ENCODE measurements at places on chromosomes 1 and 21.
A peak's percentile ranks its signal among the peaks of the same experiment; 100 is the strongest.

- no peak for DNase-seq
Observed at GRCh38 chr1:65458730-65459396, 38.4 kb downstream of the LEPR start.

DNA sequence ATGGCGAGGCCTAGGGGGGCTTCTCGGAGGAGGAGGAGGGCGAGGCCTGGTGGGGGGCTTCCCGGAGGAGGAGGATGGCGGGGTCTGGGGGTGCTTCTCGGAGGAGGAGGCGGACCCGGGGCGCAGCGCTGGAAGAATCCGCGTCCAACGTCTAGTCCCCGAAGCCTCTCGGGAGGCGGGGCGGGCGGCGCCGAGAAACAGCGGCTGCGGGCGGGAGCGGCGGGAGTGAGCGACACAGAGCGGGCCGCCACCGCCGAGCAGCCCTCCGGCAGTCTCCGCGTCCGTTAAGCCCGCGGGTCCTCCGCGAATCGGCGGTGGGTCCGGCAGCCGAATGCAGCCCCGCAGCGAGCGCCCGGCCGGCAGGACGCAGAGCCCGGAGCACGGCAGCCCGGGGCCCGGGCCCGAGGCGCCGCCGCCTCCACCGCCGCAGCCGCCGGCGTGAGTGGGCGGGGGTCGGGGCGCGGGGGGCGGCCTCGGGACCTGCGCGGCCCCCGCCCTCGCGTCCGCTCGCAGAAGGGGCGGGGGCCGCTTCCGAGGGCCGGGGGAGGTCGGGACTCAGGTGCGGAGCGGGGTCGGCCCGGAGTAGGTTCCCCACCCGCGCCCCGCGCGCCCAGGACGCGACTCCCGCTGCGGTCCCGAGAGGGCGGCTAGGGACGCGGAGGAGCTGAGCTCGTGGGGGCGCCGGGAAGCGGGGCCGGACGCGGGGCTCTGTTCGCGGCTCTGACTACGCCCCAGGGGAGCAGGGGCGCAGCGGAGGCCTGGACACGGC lies at the start of gene KLHL17:
Gene KLHL17, plus strand, starts transcription at position 222 of the 769 bp plus-strand sequence. Its CDS starts 110 bp downstream, at position 332.
- peak; percentile 24 for DNase-seq

GRCh38 chr21:38170283-38170682 lies 86.5 kb upstream of the KCNJ15 start:
- no peak for DNase-seq

DNA sequence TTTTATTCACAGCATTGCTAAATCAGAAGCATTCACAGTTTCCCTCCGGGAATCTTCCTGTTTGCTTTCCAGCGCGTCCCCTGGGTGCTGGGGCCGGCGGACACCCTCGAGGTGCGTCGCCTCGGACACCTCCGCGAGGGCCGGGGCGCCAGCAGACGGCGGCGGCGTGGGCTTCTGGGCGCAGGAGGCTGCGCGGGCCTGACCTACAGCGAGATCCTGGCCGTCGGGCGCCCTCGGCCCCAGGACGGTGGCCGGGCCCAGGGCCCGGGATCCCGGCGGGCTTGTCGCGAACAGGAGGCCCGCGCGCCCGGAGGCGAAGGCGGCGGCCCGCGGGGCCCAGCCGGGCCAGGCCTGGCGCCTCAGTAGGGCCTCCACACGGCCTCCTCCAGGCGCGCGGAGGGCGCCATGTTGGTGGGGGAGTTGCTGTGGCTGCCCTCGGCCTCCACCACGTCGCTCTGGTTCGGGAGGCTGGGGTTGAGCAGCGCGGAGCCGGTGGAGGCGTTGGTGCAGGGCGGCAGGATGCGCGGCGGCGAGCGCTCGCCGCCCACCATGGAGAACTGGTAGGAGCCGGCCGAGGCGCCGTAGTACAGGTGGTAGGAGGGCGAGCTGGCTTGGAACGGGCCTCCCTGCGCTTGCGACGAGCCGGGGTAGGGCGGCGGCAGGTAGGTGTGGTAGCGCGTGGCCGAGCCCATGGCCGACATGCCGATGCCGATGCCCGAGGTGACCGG lies 123.1 kb downstream of the CLIC6 start:
- DNase-seq = no peak

- peak; percentile 79 for DNase-seq
Observed at GRCh38 chr1:173669491-173669941, at the start of gene ANKRD45. Gene ANKRD45, minus strand, starts transcription at chr1:173669851. Its CDS starts 10,433 bp downstream, at chr1:173659418.

- peak; percentile 69 for DNase-seq
Observed at GRCh38 chr1:154951901-154952657, 3.8 kb downstream of the PBXIP1 start.

DNA sequence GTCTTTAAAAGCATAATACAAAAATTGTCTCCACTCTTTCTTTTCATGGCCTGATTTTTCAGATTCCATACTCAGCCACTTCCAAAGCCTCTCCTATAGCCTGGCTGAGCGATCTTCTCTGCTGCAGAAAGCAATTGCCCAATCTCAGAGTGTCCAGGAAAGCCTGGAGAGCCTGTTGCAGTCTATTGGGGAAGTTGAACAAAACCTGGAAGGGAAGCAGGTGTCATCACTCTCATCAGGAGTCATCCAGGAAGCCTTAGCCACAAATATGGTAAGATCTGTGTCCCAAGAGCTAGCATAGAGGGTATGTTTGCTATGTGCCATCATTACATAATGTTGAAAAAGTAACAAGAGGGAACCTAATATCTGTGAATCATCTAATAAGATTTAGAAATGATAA lies 130.7 kb upstream of the BMP8A start:
- no peak for DNase-seq

GRCh38 chr1:214029796-214030195 lies 42.0 kb downstream of the PROX1 start:
- DNase-seq = no peak

DNA sequence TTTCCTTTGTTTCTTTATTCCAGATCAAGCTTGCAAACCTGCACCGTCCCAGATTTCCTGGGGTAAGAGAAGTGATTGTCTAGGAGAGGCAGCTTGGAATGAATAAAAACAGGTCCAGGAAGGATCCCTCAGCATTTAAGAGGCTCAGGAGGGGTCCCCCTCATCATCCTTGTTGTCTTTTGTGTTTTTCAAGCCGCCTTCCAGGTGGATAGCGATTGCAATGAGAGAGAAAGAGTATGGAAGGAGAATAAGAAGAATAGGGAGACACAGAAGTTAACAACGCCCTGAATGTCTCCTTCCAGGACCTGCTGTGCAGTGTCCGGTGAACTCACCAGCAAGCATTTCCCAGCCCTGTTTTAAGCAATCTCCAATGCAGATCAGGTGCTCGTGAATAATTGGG lies 8.5 kb downstream of the ERG start:
- DNase-seq = no peak

GRCh38 chr1:34538481-34538880 lies 216.4 kb upstream of the GJB5 start:
- DNase-seq = no peak

GRCh38 chr1:27726173-27727044 lies 648 bp downstream of the FAM76A start:
- peak; percentile 22 for DNase-seq

DNA sequence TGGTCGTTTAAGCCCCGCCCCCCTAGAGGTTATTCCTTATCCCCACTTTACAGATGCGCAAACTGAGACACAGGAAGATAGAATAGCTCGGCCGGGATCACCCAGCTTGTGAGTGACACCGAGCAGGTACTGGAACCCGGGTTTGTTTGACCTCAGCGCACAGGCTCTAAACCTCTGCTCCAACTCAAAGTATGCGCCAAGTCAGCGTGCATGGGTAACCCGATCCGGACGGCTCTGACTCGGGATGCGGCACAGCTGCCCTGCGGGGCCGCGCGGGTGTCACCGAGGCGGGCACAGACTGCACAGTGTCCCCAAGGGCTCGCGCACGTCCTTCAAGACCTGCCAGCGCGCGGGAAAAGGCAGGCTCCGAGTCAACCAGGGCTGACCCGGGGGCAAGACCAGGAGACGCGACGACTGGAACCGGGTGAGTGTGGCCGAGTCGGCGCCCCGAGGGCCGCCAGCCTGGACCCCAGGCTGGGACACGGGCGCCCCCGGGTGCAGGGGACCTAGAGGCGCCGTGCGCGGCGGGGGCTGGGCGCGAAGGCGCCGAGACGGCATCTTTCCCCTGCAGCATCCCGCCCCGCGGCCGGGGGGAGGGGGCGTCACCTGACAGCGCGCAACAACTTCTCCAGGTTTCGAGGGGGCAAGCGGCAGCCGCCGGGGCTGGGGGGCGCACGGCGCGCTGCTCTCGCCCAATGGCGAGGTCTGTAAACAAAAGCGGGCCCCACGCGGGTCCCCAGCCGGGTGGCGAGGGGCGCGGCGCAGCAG lies 101.9 kb upstream of the SOD1 start:
- no peak for DNase-seq

GRCh38 chr1:206790502-206791250 lies 18.4 kb upstream of the IL10 start:
- DNase-seq = no peak

GRCh38 chr1:221778535-221779142 lies 36.8 kb upstream of the DUSP10 start:
- no peak for DNase-seq

DNA sequence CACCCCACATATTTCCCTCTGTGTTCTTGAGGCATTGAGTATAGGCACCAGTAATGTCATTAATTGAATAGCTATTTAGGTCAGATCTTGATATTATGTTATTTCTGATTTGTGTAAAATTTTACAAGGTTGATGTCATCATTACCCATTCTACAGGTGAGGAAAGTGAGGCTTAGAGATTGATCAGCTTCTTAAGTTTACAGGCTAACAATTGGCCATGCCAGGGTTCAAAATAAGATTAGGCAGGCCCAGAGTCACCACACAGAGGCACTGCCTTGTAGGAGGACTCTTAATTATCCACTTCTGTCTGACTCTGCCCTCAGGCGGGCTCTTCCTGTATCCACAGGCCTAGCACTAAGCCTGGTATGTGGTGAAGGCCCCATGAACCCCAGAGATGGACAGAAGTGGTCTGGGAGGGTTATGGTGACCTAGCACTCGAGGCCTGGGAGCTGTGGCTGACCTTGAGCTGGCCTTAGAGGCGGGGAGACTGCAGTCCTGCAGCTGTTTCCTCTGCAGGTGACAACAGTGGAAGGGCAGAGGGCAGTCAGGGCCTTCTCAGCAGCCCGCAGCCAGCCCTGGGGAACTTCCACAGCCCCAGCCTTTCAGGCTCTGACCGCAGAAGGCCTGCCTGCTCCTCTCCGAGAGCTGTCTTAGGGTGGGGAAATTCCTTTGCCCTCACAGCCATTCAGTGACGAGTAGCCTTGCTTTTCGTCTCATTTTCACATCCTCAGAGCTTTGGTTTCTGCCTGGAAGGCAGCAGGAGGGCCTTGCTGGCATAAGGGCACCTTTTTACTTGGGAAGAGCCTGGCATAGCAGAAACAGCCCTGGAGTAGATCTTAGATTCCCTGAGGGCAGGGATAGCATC lies 12.2 kb downstream of the ZDHHC18 start:
- DNase-seq = no peak
